ENCODE measurements at places on chromosomes 5 and 9.

DNA sequence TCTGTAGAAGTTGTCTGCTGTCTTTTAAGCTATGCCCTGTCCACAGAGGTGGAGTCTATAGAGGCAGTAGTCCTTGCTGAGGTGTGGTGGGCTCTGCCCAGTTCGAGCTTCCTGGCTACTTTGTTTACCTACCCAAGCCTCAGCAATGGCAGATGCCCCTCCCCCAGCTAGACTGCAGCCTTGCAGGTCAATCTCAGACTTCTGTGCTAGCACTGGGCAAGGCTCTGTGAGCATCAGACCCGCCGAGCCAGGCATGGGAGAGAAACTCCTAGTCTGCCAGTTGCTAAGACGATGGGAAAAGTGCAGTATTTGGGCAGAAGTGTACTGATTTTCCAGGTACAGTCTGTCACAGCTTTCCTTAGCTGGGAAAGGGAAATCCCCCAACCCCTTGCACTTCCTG lies 694.1 kb upstream of the CDH6 start:
- no peak for DNase-seq

GRCh38 chr9:27600256-27600655 lies 27.0 kb upstream of the C9orf72 start:
- DNase-seq, result no peak

DNA sequence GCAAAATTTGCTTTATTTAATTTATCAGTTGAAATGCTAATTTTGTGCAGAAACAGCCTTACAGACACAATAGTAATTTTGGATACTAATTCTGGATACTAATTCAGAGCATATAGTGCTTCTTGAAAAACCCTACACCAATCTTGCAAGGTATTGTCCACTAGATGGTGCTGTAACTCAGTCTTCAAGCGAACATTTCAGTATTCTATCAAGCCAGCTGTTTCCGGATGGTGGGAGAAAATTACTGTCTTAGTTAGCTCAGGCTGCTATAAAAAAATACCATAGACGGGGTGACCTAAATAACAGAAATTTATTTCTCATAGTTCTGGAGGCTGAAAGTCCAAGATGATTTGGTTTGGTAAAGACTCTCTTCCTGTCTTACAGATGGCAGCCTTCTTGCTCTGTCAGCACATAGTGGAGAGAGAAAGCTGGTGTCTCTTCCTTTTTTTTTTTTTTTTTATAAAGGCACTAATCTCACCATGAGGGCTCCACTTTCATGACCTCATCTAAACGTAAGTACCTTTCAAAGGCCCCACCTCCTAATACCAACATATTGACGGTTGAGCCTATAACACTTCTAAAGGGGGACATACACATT lies 1306.5 kb upstream of the CDH9 start:
- DNase-seq, result no peak

GRCh38 chr9:135321580-135321979 lies 158.0 kb upstream of the PPP1R26 start:
- no peak for DNase-seq

DNA sequence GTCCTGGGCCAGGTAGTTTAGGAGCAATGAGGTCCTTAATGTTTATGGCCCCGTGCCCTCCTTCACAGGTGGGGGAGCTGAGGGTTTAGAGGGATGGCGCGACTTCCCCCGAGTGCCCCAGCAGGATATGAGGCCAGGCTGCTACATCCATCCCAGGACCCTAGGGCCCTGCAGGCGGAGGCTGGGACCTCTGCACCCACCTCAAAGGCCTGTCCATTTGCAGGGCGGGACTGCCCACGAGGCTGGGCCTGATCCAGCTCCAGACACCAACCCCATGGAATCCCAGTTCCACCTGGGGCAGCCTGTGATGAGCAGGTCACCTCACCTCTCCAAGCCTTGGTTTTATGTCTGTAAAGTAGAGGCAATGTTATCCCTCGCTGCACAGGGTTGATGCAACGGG lies 142.1 kb downstream of the RXRA start:
- no peak for DNase-seq

DNA sequence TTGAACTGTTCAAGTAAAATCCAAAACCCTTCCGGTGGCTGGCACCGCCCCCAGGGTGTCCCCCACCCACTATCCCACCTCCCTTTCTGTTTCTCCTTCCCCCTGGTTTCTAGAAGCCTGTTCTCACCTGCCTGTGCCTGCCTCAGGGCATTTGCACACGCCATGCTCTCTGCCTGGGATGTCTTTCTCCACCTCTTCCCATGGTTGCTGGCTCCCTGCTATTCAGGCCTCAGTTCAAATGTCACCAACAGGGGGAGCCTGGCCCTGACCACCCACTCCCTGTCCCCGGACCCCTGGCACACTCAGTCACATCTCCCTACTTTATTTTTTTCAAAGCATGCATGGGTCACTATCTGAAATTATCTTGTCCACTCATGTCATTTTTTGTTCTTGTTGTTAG lies 39.9 kb upstream of the EEIG1 start:
- DNase-seq, result no peak

- no peak for DNase-seq
Measured at GRCh38 chr9:109604781-109605180, 106.7 kb upstream of the PTPN3 start.

- DNase-seq, result no peak
Measured at GRCh38 chr9:92508018-92508820, 25.9 kb upstream of the ASPN start.

DNA sequence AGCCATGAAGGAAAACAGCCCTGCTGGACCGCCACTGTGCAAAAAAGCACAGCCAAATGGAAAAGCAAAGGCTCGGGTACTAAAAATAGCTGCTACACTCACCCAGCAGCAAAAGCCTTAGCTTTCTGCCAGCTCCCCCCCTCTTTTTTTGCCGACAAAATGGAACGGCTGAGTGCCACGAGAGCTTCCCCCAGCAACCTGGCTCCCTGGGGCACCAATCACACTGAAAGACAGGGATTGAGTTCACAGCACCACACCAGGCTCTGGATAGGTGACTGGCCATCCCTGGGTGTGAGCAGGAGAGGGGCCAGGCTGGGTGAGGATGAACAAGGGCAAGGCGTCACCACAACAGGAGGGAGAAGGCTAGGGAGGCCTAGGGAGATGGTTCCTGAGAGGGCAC lies 66.7 kb downstream of the SIL1 start:
- no peak for DNase-seq

GRCh38 chr5:137714946-137715345 lies 20.9 kb downstream of the KLHL3 start:
- no peak for DNase-seq

GRCh38 chr5:15533129-15533893 lies 33.3 kb downstream of the FBXL7 start:
- no peak for DNase-seq

- DNase-seq, result no peak
Measured at GRCh38 chr5:171692107-171692506, 93.5 kb upstream of the SMIM23 start.

GRCh38 chr5:159658266-159658925 lies 257.9 kb upstream of the ADRA1B start:
- DNase-seq, result no peak

DNA sequence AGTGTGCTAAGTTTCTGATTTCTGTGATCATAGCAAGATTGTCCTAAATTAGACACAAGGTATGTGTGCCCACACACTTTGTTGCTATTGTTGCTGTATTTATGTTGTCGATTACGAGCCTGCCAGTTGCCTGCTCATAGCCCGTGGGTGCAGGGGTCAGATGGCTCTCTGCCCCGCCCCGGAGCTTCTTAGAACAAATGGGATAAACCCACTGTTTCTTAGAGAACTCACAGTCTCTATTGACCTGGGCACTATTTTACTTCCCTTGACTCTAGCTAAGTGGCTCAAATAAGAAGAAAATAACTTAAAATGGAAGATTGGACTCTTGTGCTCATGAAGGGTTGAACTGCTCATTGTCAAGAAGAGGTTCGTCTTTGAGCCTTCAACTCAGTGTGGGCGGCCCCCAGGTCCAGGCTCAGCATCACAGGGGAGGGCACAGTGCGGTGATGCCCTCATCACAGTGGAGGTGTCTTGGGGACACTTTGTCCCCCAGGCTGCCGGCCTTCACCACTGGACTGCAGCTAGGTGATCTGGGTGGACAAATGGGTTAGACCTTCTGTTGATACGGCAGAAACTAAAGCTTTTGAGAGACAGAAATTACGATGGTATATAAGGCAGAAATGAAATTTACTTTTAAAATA lies 155.5 kb downstream of the TENT4A start:
- DNase-seq, result no peak

- no peak for DNase-seq
Measured at GRCh38 chr9:110198357-110198756, 9.6 kb downstream of the C9orf152 start.

GRCh38 chr9:37618817-37619216 lies 26.4 kb upstream of the TOMM5 start:
- no peak for DNase-seq

GRCh38 chr5:134637116-134637721 lies 4.6 kb upstream of the SAR1B start:
- no peak for DNase-seq

GRCh38 chr5:55146080-55146479 lies 13.9 kb upstream of the GPX8 start:
- no peak for DNase-seq

DNA sequence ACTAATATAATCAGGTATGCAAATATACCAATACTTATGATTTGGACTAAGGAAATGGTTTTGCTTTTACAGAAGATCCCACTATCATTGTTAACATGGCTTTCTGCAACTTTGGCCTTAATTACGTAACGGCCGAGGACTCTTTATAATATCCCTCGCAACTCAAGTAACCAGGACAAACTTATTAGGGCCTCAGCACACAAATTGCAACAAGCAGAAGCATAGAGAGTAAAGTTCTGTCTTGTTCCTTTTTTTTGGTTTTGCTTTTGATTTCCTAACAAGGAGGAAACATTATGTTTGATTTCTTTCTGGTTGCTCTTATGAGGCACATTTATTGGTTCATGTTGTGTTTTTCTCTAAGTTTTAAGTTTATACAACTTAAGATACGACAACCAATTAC lies 60.4 kb downstream of the RORB start:
- no peak for DNase-seq

- DNase-seq, result no peak
Measured at GRCh38 chr5:142780871-142781270, 10.7 kb downstream of the ARHGAP26 start.

DNA sequence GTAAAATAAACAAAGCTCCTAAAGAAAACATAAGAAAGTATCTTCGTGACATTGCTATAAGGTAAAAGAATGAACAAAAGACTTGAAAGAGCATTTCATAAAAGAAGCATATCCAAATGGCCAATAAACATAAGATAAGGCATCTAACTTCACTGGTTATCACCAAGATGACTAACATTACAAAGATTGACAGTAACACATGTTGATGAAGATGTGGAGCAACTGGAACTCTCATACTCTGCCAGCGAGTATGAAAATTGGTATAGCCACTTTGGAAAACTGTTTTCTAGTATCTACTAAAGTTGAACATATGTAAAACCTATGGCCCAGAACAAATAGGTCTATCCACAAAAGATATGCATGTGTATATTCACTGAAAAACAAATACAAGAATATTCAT lies 150.5 kb downstream of the SNX18 start:
- DNase-seq, result no peak

- no peak for DNase-seq
Measured at GRCh38 chr5:133840168-133840567, 128.3 kb downstream of the C5orf15 start.

- DNase-seq, result no peak
Measured at GRCh38 chr5:89276566-89277305, 393.8 kb upstream of the MEF2C start.

- peak; percentile 54 for DNase-seq
Measured at GRCh38 chr9:136644593-136645351, 17.9 kb upstream of the EGFL7 start.

DNA sequence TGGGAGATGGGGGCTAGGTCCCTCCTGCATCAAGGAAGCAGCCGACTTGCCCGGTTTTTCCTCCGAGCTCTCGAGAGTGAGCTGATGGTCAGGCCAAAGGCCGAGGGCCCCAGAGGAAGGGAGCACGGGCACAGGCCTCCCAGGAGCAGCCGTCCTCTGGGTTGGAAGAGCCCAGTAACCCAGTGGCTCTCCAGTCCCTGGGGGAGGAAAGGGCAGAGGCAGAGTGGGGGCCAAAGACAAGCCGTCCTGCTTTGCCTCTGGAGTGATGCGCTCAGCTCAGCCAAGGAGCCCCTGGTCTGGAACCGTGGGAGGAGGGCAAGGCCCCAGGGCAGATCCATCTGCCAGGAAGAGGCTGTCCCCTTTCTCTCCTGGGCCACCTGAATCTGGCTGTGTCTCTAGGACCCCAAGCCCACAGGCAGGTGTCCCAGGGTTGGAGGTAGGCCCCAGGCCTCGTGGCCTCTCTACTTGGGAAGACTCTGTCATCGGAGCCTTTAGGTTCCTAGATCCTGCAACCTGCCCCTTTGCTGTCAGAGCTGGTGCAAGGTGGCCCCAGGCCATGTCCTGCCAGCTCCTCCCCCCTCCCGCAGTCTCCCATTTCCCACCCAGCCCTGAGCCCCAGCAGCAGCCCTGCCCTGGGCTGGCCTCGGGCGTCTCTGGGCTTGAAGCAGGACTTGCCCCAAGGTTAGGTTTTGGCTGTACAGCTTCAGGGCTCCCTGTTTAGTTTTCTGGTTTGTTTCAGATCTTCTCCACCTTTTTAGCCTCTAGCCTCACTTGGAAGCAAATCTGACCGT lies 224.1 kb downstream of the CACNA1B start:
- DNase-seq, result no peak

DNA sequence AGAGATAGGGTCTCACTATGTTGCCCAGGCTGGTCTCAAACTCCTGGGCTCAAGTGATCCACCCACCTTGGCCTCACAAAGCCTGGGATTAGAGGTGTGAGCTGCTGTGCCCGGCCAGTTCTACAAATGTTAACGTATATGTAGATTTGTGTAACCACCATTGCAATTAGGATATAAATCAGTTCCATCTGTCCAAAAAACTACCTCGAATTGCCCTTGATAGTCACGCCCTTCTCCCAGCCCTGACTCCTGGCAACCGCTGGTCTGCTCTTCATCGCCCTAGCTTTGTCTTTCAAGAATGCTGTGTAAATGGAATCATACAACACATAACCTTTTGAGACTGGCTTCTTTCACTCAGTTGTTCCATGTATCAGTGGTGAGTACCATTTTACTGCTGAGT lies 46.1 kb upstream of the PPARGC1B start:
- no peak for DNase-seq

- DNase-seq, result no peak
Measured at GRCh38 chr5:68395302-68395701, 179.7 kb downstream of the PIK3R1 start.

- DNase-seq, result no peak
Measured at GRCh38 chr5:66438087-66438486, 158.1 kb upstream of the MAST4 start.

- DNase-seq, result no peak
Measured at GRCh38 chr5:106796081-106796480, 874.7 kb downstream of the EFNA5 start.
